ENCODE measurements at places on chromosomes 13 and 19.

GRCh38 chr19:4154571-4155312 is 1.3 kb downstream of the CREB3L3 start:
- no peak for DNase-seq

DNA sequence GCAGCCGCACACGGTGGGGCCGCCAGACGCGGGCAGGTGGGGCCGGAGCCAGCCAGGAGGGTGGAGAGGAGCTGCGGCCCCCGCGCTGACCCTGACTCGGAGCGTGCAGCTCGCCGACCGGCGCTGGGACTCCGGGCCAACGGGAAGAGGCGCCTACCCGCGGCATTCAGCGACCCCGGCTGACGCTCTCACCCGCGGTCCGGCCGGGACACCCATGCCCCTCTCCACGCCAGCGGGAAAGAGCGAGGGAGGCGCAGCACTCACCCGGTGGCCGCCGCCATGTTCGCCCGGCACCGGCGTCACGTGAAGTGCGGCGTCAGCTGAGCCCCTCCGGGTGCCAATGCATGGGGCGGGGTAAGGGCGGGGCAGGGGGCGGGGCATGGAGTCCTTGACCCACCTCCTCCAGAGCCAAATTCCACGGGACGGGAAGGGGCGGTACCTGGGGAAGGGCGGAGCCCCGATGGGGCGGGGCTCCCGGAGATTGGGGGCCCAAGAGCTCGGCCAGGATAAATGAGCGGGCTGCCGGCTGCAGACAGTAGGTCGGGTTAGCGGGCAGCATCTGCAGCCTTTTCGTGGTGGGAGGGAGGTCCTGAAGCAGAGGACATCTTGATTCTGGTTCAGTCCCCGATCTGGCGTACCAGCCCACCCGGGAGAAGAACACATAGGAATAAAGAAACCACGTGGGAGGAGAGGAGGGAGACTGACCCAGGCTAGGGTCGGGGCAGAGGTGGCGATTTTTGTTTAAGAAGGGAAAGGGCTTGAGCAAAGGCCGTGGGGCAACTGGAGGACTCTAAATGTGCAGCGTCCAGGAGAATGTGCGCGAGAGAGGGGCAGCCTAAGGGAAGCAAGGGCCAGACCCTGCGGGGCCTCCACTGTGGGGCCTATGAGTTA is at the start of gene PEPD:
TSS of gene PEPD (minus strand) at position 312 of the 891 bp plus-strand sequence. CDS start at position 281, 31 bp downstream.
- peak; percentile 86 for DNase-seq

GRCh38 chr13:19151581-19152263 is 29.9 kb downstream of the TUBA3C start:
- no peak for DNase-seq

- peak; percentile 38 for DNase-seq
These were observed 8.0 kb upstream of the POU2F2 start for GRCh38 chr19:42140125-42140754.

- DNase-seq = no peak
These were observed 245.2 kb downstream of the DNAJC15 start for GRCh38 chr13:43268632-43269031.

DNA sequence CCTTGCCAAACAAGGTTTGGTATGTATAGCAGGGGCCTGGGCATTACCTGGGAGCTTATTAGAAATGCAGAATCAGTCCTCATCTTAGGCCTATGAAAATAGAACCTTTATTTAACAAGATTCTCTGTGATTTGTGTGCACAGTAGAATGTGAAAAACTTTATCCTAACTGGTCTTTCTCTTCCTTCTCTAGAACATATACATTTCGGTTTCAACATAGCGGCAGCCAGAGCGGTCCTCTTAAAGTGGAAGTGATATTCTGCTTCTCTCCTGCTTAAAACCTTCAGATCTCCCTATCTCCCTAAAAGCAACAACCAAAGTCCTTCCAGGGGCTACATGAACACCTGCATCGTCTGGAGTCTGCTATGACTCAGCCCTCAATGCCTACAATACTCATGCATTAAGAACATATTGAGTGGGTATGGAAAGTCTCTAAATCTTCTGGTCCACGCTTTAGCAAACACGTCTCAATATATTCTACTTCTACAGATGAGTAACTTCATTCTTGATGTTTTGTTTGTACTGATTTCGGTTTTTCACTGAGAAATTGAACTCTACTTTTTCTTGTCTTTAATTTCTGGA is 84.5 kb downstream of the SPRY2 start:
- DNase-seq = no peak

DNA sequence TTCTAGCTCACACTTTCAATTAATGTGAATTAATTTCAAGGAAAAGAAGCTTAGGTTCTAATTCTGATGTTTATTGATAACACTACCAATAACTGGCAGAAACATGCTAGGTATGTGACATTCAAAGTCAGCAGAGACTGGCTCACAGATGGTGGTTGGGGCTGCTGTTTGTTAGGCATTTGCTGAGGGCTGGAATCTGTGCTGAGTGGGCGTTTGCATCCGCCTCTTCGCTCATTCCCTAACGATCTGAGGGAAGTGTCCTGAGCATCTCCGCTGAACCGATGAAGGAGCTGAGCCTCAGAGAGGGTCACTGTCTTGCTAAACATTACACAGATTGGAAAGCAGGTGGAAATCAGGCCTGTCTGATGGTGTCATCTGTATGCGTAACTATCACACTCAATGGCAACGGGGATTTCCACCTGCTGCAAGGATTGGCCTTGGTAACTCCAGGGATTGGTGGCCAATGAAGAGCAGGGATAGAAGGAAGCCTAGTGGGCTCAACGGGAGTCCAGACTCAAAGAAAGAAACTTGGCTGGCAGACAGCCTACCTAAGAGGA is 338.9 kb downstream of the TEX29 start:
- peak; percentile 8 for DNase-seq

GRCh38 chr13:37144661-37145060 is 39.2 kb upstream of the CSNK1A1L start:
- no peak for DNase-seq

DNA sequence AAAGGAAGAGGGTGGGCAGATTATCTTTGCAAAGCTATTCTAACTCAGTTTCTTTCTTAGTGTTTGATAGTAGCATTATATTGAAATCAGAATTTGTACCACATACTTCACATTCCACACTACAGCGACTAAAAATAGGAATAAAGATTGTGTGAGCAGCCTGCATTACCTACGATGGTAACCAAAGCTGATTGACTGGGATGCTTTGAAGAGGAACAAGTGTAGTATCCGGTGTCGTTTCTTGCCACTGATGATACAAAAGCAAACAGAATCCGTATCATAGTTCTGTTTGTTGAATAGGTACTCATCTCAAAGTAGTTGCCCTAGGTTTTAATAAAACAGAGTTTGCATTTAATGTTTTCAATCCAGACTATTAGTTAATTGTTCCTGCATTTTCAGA is 51.2 kb downstream of the FLT3 start:
- no peak for DNase-seq

DNA sequence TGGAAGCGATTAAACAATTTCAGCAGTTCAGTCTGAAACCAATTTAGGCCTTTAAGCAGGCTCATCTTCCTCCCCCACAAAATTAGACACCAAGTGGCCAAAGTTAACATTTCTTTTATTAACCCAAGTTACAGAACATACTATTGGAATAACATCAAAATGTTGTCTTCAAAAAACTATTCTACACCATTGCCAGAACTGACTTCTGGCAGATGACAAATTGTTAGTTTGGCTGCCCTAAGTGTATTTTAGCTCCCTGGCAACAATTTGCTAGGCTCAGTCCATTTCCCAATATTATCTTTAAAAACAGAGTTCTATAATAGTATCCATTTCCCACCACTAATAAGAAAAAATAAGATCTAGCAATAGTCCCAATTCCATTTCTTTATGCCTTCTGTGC is 107.8 kb downstream of the SGCG start:
- no peak for DNase-seq

- DNase-seq = no peak
These were observed 14.2 kb downstream of the PLEKHJ1 start for GRCh38 chr19:2221918-2222317.

All from Caki2 (cell line).